DMS79 treated with DMSO at 0.1 percent for 48 hours (cell line): ENCODE measurements at places on chromosomes 2 and 18.

- no peak for DNase-seq
These were observed 39.4 kb downstream of the ZNF407 start for GRCh38 chr18:74637070-74637469.

GRCh38 chr2:71070294-71071093, 2.0 kb downstream of the NAGK start:
- DNase-seq: no peak

DNA sequence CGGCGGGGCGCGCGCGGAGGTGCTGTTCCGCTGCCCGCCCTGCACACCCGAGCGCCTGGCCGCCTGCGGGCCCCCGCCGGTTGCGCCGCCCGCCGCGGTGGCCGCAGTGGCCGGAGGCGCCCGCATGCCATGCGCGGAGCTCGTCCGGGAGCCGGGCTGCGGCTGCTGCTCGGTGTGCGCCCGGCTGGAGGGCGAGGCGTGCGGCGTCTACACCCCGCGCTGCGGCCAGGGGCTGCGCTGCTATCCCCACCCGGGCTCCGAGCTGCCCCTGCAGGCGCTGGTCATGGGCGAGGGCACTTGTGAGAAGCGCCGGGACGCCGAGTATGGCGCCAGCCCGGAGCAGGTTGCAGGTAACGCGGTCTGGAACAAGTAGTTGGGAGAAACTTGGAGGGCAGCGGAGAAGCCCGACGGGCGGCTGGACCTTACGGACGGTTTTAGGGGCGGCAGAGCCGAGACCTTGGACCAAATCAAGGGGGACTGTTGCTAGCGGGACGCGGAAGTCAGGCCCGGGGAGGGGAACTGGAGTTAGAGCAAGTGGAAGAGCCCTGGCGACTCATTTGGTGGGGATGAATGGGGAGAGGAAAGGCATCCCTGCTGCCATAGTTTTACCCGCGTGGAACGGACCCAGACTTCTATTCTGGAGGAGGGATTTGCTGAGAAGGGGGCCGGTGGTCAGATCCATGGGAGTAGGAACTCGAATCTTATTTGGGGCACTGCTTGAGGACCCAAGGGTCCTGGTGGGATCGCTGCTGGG, 573 bp downstream of the IGFBP2 start:
- peak; percentile 35 for DNase-seq

DNA sequence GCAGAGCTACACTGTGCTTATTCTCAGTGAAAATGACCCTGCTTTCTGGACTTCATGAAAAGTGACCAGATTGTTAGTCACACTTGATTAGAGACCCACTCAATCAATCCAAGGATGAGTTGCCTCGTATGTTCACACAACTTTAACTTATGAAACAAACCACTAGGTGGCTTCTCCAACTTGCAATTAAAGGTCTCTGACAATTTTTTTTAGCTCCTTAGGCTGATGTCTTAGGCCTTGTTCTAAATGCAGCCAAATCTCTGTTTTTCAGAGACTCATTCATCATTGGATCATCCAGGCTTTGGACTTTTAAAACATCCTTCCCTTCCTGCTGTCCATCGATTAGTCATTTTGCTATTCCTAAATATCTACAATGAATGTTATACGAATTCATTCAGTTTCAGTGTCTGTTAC, 63.4 kb downstream of the MREG start:
- DNase-seq: no peak

GRCh38 chr2:72118386-72118785, 29.3 kb downstream of the CYP26B1 start:
- no peak for DNase-seq
